ENCODE measurements at places on chromosomes 1 and 21. TPM values are rescaled to one million over a fixed set of nuclear protein-coding genes. Genes with fewer than 3 reads are reported as not detected.

DNA sequence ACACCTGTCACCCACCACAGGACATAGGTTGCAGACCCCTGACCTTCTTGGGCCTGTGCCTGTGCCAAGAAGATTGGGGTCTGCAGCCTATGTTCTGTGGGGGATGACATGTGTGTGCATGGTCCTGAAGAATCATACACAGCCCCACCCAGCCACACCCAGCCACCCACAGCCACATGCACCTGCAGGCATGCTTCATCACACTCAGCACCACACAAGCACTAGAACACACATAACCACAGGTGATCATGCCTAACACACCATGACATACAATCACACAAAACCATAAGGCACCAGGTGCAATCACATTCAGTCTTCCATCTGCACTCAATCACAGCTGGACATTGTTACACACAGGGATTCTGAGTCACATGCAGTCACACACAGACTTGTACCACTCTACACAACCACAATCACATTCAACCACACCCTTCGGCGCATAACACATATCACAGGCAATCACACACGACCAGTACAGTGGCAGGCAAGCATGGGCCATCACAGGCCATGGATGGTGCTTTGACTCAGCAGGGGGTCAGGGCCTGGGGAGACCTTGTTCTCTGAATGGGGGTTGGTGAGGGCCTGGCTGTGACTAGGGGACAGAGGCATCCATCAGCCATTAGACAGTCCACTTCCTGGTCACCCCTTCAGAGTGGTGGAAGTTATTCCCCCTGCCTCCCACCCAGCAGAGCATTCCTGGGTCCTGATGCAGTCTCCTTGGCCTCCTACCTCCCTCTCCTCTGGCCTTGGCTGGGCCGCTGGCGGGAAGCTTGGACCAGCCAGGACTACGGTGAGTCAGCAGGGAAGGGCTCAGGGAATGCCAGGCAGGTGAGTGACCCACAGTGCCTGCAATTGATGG is 44.3 kb upstream of the EPS8L3 start:
- peak; percentile 49 for DNase-seq

- peak; percentile 8 for DNase-seq
Measured at GRCh38 chr1:212916481-212917133, 33.7 kb upstream of the VASH2 start.

The S100A3 gene
- not detected for total RNA-seq

The EDARADD gene
- total RNA-seq: not detected

GRCh38 chr1:172340520-172340919 is 80.0 kb upstream of the C1orf105 start:
- DNase-seq: no peak

- DNase-seq: no peak
Measured at GRCh38 chr21:46393941-46394594, 64.6 kb upstream of the DIP2A start.

The AMY1A gene
- not detected for total RNA-seq

The ASTN1 gene
- 0.16 TPM for total RNA-seq

The SMIM1 gene
- total RNA-seq: 4.6 TPM

DNA sequence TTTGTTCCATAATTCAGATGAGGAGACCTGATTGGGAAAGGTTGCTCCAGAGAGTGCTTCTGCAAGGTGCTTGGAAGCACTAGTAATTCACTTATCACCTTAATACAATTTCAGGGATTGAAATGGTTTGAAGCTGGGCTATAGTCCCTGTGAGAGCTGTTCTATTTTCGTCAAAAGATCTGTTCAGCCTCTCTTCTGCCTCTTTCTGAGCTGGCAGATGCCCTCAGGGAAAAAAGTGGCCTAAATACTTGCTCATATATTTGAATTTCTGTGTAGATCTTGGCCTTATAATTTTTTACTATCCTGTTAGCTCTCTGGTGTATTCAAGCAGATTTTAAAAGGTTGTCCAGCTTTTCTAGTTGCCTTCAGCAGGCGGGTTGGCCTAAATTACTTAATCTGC is 22.3 kb downstream of the C1orf146 start:
- DNase-seq: no peak

DNA sequence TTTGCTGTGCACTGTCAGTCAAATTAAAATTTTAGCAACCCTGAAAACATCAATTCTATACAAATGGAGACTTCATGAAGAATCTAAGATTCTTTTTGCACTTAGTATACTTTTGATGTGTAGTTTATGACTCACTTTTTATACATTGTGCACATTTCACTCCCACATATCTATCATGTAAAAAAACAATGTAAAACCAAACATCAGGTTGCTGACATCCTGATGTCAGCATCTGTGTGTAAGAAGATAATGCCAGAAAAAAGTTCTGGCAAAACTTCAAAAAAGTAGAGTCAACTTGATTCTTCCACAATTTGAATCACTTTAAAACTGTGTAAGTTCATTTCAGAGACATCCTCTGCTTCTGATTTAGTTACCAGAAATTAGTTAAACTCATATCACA is 115.7 kb downstream of the CENPF start:
- peak; percentile 58 for DNase-seq

The ZMYM1 gene
- total RNA-seq: 7.2 TPM

DNA sequence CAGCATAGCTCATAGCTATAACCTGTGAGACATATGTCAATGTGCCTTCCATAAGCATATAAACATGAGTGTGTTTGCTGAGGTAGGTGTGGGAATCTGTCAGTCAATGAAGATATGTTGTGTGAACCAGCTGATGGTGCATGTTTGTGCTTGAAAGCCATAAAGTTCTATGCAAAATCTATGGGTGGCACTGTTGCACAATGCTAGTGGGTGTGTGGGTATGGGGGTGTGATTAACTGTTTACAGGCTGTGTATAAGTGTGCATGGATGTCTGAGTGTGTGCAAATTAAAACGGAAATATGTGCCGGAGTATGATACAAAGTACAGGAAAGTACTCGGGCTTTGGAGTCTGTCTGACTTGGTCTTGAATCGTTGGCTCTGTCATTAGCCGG is 1.0 kb upstream of the ATP2B4 start:
- DNase-seq: peak; percentile 54

The NTRK1 gene
- 0.09 TPM for total RNA-seq

DNA sequence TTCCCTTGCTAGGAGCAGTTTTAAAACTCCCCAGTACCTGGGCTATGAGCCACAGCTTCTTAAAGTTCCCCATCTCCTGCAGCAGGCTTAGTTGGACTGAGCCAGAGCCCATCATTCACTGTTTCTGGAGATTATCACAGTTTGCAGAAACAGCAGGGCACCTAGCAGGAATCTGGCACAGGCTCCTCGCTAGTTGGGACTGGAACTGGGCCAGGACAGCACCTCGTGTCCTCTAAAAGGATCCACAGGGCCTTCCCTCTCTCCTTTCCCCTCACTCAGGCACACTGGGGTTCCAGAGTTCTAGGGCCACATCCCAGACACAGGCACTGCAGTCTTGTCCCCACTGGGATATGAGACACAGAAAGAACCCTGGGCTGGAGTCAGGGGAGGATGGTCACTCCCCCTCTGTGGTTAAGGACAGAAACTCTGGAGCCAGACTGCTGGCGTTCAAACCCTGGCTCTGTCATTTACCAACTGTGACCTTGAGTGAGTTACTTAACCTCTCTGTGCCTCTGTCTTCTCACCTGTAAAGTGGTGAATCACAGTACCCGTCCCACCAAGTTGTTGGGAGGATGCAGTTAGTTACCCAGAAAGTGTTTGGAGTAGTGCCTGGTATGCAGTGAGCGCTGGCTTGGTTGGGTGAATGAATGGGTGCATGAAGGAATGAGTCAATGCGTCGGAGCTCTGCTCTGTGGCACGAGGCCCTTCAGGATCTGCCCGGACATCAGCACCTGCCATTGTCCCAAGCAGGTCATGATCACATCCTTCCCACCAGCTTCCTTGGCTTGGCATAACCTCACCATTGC is 18.8 kb upstream of the ECE1 start:
- peak; percentile 63 for DNase-seq

GRCh38 chr1:113103048-113103447 is 30.1 kb downstream of the LRIG2 start:
- DNase-seq: no peak

DNA sequence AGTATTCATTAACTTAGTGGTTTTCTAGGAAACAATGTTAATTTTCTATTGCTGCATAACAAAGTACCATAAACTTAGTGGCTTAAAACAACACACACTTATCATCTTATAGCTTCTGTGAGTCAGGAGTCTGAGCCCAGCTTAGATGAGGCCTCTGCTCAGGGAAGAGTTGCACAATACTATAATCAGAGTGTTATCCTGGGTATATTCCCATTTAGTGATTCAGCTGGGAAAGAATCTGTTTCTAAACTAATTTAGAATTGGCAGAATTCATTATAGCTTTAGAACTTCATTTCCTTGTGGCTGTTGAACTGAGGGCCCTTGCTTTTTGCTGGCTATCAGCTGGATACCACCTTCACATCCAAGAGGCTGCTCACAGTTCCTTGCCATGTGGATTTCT is 515.5 kb downstream of the BRINP3 start:
- peak; percentile 81 for DNase-seq

The CFHR1 gene
- 1.1 TPM for total RNA-seq

- no peak for DNase-seq
Measured at GRCh38 chr1:176603696-176604095, 140.7 kb downstream of the PAPPA2 start.

The NVL gene
- total RNA-seq: 27.6 TPM

The PCBP3 gene
- 1.2 TPM for total RNA-seq

DNA sequence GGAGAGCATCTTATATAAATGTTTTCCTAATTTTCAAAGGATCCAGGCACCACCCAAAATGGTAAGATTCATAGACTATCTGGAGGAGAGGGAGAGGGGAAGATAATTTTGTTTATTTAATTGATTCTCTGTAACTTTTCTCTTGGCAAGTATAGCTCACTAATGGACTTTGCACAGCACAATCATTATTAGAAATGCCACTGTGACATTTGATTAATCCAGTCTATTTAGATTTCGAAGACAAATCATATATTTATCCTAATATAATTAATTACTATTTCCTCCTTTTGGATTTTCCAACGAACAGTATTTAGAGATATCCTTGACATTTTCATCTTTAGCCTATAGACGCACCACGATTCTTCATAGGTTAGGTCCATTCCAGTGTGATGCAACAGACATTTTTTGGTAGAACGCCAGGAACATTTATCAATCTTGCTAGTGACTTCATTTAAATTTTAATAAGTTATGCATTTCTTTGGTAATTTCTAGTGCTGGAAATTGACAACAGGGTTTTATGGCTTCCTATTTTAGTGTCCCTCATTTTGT is 152.4 kb downstream of the GRIK1 start:
- DNase-seq: no peak

The NBPF10 gene
- total RNA-seq: 3.7 TPM

The CFHR2 gene
- not detected for total RNA-seq

DNA sequence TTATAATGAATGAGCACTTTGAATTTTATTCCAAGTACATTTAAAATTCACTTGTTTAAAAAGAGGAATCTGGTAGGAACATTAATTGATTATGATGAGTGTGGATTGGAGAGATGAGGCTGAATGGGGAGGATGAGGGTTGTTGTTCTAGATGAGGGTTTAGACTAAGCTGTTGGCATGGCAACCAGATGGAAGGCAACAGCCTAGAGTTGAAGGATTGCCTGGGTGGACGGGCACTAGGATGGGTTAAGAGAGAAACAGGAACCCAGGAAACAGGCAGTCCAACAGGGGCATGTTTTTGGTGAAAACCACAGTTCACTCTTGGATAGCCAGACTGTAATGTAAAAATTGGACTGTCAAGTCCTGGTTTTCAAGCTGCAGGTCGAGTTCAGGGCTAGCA is 125.5 kb downstream of the CHRM3 start:
- no peak for DNase-seq

DNA sequence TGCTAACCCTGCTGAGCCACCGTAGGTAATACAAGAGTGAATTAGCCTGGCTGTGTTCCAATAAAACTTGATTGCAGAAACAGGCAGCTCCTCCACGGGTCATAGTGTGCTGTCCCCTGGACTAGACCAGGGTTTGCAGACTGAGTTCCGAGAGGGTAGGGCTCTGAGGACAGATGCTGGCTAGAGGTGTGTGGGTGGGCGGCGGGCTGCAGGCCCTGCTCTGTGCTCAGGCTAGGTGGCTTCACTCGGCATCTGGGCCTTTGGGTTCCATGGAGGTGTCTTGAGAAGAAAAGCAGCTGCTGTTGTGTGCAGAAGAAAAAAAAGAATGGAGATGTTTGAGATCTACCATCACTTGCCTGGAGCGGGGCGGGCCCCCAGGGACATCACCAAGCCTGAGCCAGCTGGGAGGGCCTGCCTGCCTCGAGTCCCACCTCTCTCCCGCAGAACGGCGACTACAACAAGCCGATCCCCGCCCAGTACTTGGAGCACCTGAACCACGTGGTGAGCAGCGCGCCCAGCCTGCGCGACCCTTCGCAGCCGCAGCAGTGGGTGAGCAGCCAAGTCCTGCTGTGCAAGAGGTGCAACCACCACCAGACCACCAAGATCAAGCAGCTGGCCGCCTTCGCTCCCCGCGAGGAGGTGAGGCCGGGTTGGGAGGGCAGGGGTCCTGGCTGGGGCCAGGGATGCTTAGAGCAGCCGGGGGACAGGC is 7.9 kb downstream of the TMEM201 start:
- DNase-seq: no peak

GRCh38 chr1:190001187-190001586 is 476.5 kb downstream of the BRINP3 start:
- peak; percentile 7 for DNase-seq

The CTNNBIP1 gene
- 11.9 TPM for total RNA-seq

DNA sequence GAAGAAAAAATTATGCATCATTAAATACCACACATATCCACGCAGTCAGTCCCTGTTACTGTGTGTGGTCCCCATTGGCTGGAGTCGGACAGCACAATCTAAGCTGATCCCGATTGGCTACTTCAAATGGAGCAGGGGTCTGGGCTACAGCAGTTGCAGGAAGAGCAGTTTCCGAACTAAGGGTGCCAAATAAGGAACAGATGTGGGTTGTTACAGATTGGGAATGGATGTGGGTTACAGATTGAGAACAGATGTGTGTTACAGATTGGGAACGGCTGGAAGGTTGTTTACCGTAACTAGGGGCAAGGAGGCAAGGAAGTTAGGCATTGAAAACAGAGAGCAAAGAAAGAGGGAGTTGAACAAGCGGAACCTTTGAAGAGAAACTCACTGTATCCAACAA is 19.9 kb downstream of the OR2L13 start:
- DNase-seq: no peak

GRCh38 chr1:5951846-5952410 is 40.3 kb downstream of the NPHP4 start:
- DNase-seq: no peak

The CFHR5 gene
- total RNA-seq: not detected

GRCh38 chr21:14694817-14695216 is 148.7 kb upstream of the SAMSN1 start:
- no peak for DNase-seq
